A549 (cell line): ENCODE measurements at places on chromosomes 2 and 18.

DNA sequence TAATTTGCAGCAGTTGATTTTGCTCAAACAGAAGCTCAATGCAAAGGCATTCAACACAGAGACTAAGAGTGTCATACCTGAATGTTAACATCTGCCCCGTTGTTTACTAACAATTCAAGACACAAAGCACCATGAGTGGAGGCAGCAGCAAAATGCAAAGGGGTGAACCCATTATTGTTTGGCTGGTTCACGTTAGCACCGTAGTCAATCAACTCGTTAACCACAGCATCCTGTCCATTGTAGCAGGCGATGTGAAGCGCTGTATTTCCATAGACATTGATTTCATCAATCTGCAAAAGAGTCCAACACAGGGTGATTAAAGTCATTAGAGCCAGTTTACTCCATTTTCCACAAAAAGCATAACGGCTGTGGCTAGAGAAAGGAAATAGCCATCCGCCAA, 189.3 kb downstream of the ANKRD44 start:
- DNase-seq = no peak

GRCh38 chr18:10010611-10011015, 96.8 kb downstream of the VAPA start:
- no peak for DNase-seq

GRCh38 chr2:2686222-2686621, 355.1 kb upstream of the MYT1L start:
- DNase-seq = no peak

GRCh38 chr18:49531678-49532153, 30.1 kb upstream of the LIPG start:
- no peak for DNase-seq

- DNase-seq = no peak
Observed at GRCh38 chr18:55695091-55695490, 107.1 kb upstream of the TCF4 start.
